ENCODE measurements at places on chromosomes 13 and 19.
A peak's percentile ranks its signal among the peaks of the same experiment; 100 is the strongest.

DNA sequence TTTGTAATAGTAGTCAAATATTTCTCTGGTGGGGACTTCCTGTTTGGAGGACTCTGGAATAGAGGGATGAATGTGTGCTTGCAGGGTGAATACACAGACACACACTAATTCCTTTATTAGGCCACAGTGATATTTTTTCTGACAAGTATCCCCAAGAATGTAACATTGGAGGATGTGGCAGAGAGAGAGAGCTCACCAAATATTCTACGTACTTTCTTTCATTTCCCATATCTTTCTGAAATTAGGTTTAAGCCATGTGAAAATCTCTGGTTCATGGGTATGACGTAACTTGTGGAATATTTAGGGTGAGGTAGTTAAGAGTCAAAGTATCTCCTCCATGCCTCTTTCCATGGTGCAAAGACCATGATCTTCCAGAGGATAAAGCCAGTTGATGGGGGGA, 463.4 kb downstream of the DIAPH3 start:
- no peak for DNase-seq

- DNase-seq, result peak; percentile 72
Observed at GRCh38 chr19:15091918-15092753, 10.1 kb downstream of the OR1I1 start.

GRCh38 chr19:24059563-24060295, 27.3 kb upstream of the ZNF254 start:
- DNase-seq, result no peak

DNA sequence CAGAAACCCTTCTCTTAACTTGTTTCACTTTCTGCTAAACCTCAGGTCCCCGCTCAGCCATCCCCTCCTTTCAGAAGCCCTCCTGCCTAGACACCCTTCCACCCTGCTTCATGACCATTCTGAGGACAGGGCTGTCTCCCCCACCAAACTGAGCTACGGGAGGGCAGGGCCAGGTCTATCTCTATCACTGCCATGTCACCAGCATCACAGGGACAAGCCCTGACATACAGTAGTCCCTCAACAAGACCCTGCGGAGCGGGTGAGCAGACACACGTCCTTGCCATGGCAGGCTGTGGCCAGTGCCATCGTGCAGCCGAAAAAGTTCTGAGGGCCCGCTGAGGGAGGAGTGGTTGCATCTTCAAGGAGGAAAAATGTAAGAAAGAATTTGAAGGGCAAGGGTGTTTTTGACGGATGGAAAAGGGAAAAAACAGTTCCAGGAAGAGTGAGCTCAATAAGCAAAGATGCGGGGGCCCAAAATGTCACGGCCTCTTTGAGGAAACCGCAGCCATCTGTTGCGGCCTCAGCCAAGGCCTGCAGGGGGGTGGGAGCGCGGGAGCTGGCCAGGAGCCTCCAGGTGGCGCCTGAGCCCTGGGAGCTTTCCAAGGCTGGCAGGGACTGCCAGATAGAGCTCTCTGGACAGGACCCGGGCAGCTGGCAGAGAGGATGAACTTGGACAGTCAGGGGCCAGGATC, 8.1 kb downstream of the PTGIR start:
- peak; percentile 79 for DNase-seq

DNA sequence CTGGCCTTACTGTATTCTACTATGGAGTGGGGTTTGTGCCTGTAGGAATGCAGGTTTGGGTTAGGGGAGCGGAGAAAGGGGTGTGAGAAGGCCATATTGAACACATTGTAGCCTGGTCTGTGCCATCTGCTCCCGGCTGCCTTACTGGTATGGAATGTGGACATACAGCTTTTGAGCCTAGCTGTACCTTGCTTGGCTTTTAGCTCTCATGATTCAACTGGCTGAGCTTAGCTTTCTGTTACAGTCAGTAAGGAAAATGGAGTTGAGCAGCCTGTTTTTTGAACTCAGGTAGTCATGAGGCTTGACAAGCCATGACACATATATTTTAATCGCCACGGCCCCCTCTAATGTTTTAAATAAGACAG, 41.6 kb downstream of the ARHGAP35 start:
- DNase-seq, result no peak

DNA sequence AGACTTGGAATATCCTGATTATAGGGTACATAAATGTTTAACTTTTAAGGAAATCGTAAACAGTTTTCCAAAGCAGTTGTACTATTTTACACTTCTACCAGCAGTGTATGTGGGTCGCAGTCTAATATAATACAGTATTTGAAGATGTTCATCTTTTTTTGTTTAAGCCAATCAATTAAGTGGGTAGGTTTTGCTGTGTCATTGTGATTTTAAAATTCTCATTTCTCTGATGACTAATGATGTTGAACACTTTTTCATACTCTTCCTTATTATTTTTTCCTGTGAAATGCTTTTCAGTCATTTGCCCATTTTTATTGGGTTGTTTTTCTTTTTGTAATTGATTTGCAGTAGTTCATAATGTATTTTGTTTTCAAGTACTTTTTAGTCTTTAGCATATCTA, 2689.7 kb downstream of the PCDH9 start:
- no peak for DNase-seq

DNA sequence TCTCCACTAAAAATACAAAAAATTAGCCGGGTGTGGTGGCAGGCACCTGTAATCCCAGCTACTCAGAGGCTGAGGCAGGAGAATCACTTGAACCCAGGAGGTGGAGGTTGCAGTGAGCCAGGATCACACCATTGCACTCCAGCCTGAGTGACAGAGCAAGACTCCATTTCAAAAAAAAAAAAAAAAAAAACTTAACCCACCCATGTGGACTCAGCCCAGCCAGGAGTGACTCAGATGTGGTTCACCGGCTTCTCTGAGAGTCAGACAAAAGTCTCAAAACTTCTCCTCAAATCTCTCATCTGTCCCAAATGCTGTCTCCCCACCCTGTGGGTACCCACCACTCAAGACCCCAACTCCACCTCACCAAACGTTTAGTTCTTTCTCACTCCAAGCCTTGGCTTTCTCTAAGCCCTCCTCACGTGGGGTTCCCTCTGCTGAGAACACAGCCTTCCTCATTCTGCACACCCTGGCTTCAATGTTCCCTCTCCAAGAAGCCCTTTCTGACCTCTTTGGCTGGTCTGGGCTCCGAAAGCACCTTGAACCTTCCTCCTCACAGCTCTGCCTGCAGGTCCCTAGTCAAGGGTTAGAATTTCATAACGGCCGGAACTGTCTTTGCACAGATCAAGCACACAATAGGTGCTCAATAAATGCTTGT, 11.1 kb upstream of the RAB3A start:
- DNase-seq, result no peak

DNA sequence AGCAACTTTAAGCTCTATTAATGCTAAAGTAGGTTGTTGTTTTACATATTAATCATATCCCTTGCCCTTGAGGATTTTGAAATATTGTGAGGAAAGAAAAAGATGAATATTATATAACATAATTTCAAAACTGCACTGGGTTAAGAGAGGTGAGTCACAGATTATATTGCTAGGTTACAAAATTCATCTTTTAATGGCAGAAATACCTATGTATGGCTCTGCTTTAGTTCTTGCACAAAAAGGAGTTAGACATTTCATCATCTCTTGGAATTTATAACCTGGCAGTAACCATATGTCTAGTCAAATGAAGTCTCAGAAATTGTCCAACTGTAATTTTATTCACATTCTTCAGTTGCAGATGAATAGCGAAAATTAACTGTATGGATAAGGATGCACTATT, 2041.1 kb downstream of the OLFM4 start:
- DNase-seq, result no peak

DNA sequence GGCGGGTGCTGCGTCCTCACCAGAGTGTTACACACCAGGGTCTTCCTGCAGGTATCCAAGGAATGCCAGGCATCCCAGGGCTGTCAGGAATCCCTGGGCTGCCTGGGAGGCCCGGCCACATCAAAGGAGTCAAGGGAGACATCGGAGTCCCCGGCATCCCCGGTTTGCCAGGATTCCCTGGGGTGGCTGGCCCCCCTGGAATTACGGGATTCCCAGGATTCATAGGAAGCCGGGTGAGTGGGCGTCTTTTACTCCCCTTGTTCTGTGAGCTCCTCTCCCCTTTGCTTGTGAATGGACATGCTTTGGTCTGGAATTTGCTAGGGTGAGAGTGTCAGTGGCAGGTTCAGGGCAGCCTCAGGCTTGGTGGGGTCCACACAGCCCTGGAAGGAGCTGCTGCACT, 75.9 kb downstream of the RAB20 start:
- DNase-seq, result no peak

DNA sequence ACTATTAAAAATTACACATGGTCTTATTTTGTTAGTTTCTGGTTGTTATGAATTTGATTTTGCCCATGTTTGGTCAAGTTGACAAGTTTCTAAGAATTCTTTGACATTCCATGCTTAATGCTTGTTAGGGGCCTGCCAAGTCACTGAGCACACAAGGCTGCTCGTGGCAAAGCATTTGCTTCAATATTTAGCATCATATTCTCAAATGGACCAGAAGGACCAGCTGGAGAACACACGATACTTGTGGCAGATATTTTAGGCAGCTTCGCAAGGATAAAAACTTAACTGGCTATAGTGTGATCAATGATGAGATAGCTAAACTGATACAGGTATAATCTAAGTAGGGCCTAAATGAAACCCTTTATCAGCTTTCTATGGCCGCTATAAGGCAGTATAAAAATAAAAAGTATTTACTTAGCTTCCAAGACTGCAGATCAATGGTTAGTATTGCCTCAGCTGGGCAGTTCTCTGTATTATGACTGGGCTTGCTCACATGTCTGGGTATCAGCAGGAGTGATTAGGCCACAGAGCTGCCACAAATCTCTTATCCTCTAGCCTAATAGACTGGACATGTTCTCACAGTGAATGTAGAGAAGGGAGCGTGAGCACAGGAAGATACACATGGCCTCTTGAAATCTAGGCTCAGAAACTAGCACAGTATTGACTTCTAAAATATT, 155.9 kb upstream of the SPRY2 start:
- no peak for DNase-seq

DNA sequence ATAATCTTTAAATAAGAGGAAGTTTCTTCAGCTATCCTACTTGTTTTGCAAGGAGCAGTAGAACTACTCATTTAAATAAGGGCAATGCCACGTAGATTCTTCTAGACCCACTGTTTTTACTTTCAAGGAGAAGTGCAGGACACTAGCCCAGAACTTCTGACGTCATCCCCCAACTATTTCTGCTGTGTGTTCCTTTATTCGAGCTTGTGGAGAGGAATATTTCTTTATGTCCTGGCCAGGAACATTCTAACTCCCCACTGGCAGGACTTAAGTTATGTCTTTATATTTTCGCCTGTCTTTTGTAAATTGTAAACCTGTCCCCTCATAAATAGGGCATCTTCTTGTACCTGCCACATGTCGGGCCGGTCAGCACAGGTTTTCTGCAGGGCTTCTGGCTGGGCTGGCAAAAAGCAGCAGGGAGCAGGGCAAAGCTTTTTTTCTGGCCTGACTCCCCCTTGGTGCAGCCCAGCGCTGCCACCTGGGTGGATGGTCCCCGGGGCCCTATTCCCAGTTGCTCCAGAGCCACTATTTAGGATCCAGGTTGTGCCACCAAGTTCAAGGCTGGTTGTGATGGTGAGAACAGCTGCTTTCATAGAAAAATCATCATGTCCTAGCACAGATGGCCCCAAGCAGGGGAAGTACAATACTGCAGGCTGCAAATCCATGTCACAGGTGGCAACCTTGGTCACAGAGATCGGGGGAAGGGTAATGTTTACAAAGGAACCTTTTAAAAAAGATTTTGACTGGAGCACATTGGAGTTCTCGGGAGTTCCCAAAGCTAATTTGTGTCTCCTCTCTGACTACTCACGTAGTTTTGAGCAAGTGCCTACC, 1.8 kb downstream of the MBNL2 start:
- peak; percentile 63 for DNase-seq

- no peak for DNase-seq
Observed at GRCh38 chr13:112868308-112868707, 100.7 kb upstream of the MCF2L start.

- peak; percentile 85 for DNase-seq
Observed at GRCh38 chr19:45569619-45570421, 14.8 kb downstream of the OPA3 start.

GRCh38 chr19:13557756-13558398, 51.6 kb upstream of the CACNA1A start:
- DNase-seq, result no peak

DNA sequence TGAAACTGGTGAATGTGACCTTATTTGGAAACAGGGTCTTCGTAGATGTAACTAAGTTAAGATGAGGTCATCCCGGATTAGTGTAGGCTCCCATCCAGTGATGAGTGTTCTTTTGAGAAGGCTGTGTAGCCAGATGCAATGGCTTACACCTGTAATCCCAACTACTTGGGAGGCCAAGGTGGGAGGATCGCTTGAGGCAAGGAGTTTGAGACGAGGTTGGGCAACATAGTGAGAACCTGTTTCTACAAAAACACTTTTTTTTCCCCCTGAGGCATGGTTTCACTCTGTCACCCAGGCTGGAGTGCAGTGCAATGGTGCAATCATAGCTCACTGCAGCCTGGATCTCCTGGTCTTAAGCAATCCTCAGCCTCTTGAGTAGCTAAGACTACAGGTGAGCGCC, 36.4 kb downstream of the FBN3 start:
- no peak for DNase-seq

DNA sequence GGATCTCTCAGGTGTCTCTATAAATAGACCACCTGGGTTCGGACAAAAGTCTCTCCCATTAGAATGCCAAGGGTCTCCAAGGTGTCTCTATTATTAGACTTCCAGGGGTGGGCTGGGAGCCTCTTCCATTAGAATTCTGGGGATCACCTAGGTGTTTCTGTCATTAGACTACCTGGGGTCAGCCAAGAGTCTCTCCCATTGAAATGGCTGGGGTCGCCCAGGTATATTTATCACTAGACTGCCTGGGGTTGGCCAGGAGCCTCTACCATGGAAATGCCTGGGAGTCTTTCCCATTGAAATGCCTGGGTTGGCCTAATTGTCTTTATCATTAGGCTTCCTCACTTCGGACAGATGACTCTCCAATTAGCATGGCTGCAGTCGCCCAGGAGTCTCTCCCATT, 1565.5 kb downstream of the UQCRFS1 start:
- DNase-seq, result no peak

DNA sequence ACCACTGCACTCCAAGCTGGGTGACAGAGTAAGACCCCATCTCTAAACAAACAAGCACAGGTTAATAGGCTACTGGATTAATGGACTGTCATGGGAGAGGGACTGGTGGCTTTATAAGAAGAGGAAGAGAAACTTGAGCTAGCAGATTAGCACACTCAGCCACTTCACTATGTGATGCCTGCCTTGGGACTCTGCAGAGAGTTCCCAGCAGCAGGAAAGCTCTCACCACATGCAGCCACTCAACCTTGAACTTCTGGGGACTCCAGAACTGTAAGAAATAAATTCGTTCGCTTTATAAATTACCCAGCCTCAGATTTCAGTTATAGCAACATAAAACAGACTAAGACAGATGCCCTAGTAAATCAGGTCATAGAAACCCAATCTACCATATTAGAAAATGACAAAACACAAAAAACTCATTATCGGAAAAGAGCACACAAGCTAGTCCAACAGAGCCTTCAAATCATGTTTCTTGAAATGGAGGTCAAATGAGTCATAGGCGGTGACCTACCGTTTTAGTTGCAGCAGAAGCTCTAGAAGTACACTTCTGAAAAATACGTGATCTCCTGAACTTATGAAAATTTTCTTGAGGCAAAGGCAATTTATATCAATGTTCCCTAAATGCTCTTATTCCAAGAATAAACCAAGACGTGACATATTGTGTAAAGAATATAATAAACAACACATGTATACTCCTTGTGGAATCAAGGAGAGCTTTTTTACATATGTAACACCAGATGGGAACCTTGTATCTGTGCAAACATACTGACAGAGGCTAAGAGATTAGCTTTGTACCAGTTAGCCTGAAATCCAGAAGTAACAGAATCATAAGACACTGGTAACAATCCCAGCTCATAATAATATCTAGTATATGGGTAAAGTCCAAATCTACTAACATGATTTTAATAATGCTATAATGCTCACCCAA, 340.9 kb upstream of the SGCG start:
- DNase-seq, result no peak

GRCh38 chr13:24654741-24655140, 25.5 kb upstream of the ATP12A start:
- DNase-seq, result no peak
